ENCODE measurements at places on chromosomes 2 and 18. TPM values are rescaled to one million over a fixed set of nuclear protein-coding genes. Genes with fewer than 3 reads are reported as not detected.

Gene SLC20A1
- total RNA-seq = 71.6 TPM

Gene ALPG
- not detected for total RNA-seq

Gene FBLN7
- 17.3 TPM for total RNA-seq

Gene DNAJC10
- 80.4 TPM for total RNA-seq

Gene CHRNA1
- 9.1 TPM for total RNA-seq

Gene SNTG2
- 1.7 TPM for total RNA-seq

Gene MYO7B
- 0.60 TPM for total RNA-seq

Gene MAP3K19
- total RNA-seq = 0.11 TPM

Gene LHCGR
- total RNA-seq = 8.3 TPM

Gene LIPT1
- total RNA-seq = 11.1 TPM

Gene VIT
- total RNA-seq = 38.7 TPM

Gene SCG2
- total RNA-seq = 9.6 TPM

Gene REG3G
- total RNA-seq = not detected

Gene CD8B2
- total RNA-seq = 0.11 TPM

Gene NT5C1B
- total RNA-seq = not detected

Gene CCDC195
- total RNA-seq = not detected

Gene HES6
- total RNA-seq = 59.3 TPM

Gene COL4A4
- total RNA-seq = 11.7 TPM

Gene LYPD6B
- 6.8 TPM for total RNA-seq

Gene TMEM163
- total RNA-seq = 4.7 TPM

Gene MAPRE2
- total RNA-seq = 71.9 TPM

Gene ACVR1C
- 0.44 TPM for total RNA-seq

Gene CD226
- 5.2 TPM for total RNA-seq

Gene POTEC
- total RNA-seq = not detected

Gene IL37
- total RNA-seq = not detected

Gene IKZF2
- 29.0 TPM for total RNA-seq

Gene DSEL
- total RNA-seq = 32.9 TPM

Gene MRPL19
- 60.4 TPM for total RNA-seq

Gene CTLA4
- 0.44 TPM for total RNA-seq

Gene SERPINB3
- not detected for total RNA-seq

Gene DSG4
- total RNA-seq = not detected

Gene RHOB
- 218 TPM for total RNA-seq

Gene AQP4
- 3.2 TPM for total RNA-seq

Gene DIPK1C
- total RNA-seq = 25.5 TPM

Gene CELF4
- total RNA-seq = 41.2 TPM

Gene DUSP19
- 9.3 TPM for total RNA-seq

Gene ASAP2
- 54.6 TPM for total RNA-seq

Gene RFTN2
- 30.3 TPM for total RNA-seq

Gene SRSF7
- total RNA-seq = 159 TPM

Gene IGFBP2
- 169 TPM for total RNA-seq

Gene TRAK2
- total RNA-seq = 87.7 TPM

Gene SYT4
- 68.5 TPM for total RNA-seq

Gene CPO
- not detected for total RNA-seq

Gene GLS
- total RNA-seq = 214 TPM

Gene RAMP1
- total RNA-seq = 6.9 TPM

Data from camera-type eye (tissue), 1 donor.